ENCODE measurements at places on chromosomes 1 and 21. TPM values are rescaled to one million over a fixed set of nuclear protein-coding genes. Genes with fewer than 3 reads are reported as not detected.

The ZNF683 gene
- not detected for total RNA-seq

The WDR64 gene
- not detected for total RNA-seq

The FAM72D gene
- 0.09 TPM for total RNA-seq

The CTTNBP2NL gene
- 8.4 TPM for total RNA-seq

The NR0B2 gene
- not detected for total RNA-seq

The MCOLN3 gene
- 6.9 TPM for total RNA-seq

The AADACL3 gene
- not detected for total RNA-seq

The CALML6 gene
- total RNA-seq = 0.63 TPM

The PLXNA2 gene
- total RNA-seq = 4.1 TPM

The TNN gene
- total RNA-seq = not detected

The NEGR1 gene
- total RNA-seq = 2.9 TPM

The PRR9 gene
- not detected for total RNA-seq

The AMY1A gene
- total RNA-seq = not detected

The UBL4B gene
- total RNA-seq = 0.09 TPM

The FAM151A gene
- total RNA-seq = not detected

The FAM78B gene
- total RNA-seq = 0.26 TPM

The GIPC2 gene
- total RNA-seq = 0.09 TPM

The SPRR2D gene
- not detected for total RNA-seq

The LRRC8B gene
- total RNA-seq = 0.16 TPM

The ETS2 gene
- 10.9 TPM for total RNA-seq

The GRHL3 gene
- not detected for total RNA-seq

The CFAP141 gene
- not detected for total RNA-seq

The LCE1D gene
- not detected for total RNA-seq

The KCNK1 gene
- 7.6 TPM for total RNA-seq

The NBPF8 gene
- total RNA-seq = 10.4 TPM

The C1QA gene
- total RNA-seq = not detected

The OR4F16 gene
- 0.17 TPM for total RNA-seq

The SEMA4A gene
- total RNA-seq = 1.6 TPM

The CSMD2 gene
- total RNA-seq = 1.7 TPM

The FCRL1 gene
- total RNA-seq = not detected

The KRTAP13-2 gene
- total RNA-seq = not detected

The THEMIS2 gene
- 5.1 TPM for total RNA-seq

The AIRE gene
- not detected for total RNA-seq

The KCNA10 gene
- not detected for total RNA-seq

The FAM163A gene
- total RNA-seq = not detected

The TSPEAR gene
- not detected for total RNA-seq

The CRNN gene
- total RNA-seq = under 0.01 TPM

The C1orf56 gene
- total RNA-seq = 1.4 TPM

The FCGR3B gene
- total RNA-seq = not detected

The OR2T8 gene
- total RNA-seq = not detected

The MMP23B gene
- 4.6 TPM for total RNA-seq

All from bronchial smooth muscle cell (primary cell).